HT1080 (cell line): ENCODE measurements at places on chromosomes 13 and 19.
A peak's percentile ranks its signal among the peaks of the same experiment; 100 is the strongest.

DNA sequence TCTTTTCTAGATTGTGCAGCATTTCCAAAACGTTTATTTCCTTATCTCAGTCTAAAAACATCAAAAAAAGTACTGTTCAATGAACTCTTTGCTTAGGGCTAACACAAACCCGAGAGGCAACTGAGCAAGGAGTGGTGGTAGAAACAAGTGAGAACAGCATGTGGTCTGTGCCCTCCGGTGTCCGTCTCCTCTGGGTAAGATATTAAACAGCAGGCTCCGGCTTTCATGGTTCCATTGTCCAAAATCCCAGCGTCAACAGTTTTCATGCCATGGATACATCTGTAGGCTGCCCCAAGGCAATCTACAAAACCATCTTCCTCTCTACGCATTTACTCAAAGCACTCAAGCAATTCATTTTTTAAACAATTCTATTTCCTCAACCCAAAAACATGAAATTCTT, 22.8 kb downstream of the DCLK1 start:
- no peak for DNase-seq

DNA sequence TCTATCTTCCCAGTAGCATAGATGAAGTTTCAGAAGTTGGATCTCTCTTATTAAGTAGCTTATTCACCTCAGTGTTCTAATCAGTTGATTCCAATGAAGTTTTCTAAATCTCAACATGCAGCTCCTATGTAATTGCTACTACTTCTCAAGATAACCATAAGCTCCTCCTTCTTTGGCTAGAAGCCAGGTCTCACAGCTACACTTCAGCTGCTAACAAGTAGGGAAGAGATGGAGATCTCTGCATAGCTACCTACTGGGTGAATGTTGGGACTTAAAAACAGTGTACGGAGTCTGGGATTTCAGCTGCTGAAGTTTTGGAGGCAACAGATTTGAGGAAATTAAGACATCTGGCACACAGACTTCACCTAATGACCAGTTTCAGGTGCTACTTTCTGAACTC, 661.0 kb downstream of the SLITRK1 start:
- DNase-seq: no peak

- DNase-seq: no peak
These were observed 197.9 kb upstream of the ZNF536 start for GRCh38 chr19:30174357-30174645.

- no peak for DNase-seq
These were observed 1.7 kb upstream of the PDE4A start for GRCh38 chr19:10418485-10419199.

- DNase-seq: peak; percentile 87
These were observed 3.5 kb downstream of the STARD13 start for GRCh38 chr13:33281951-33282595.

GRCh38 chr19:42512743-42513304, 15.5 kb downstream of the CEACAM1 start:
- DNase-seq: no peak

- DNase-seq: no peak
These were observed 109.0 kb upstream of the KL start for GRCh38 chr13:32907211-32907610.

DNA sequence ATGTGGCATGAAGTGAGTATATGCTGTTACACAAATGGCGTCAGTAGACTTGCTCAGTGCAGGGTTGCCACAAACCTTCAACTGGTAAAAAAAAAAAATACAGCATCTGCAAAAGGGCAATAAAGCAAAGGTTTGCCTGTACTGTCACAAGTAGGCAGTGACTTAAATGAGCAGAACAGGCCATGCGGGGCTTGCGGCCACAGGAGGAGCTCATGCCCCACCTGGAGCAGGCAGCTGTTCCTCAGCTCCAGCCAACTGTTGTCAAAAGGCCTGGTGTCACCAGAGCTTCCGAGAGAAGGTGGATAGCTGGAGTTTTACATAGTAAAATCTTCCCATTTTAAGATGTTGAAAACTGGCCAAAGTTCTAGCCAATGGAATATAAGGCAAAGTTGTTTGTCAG, 7.7 kb downstream of the ATP7B start:
- no peak for DNase-seq

GRCh38 chr13:112184851-112185371, 118.0 kb downstream of the SOX1 start:
- DNase-seq: no peak

DNA sequence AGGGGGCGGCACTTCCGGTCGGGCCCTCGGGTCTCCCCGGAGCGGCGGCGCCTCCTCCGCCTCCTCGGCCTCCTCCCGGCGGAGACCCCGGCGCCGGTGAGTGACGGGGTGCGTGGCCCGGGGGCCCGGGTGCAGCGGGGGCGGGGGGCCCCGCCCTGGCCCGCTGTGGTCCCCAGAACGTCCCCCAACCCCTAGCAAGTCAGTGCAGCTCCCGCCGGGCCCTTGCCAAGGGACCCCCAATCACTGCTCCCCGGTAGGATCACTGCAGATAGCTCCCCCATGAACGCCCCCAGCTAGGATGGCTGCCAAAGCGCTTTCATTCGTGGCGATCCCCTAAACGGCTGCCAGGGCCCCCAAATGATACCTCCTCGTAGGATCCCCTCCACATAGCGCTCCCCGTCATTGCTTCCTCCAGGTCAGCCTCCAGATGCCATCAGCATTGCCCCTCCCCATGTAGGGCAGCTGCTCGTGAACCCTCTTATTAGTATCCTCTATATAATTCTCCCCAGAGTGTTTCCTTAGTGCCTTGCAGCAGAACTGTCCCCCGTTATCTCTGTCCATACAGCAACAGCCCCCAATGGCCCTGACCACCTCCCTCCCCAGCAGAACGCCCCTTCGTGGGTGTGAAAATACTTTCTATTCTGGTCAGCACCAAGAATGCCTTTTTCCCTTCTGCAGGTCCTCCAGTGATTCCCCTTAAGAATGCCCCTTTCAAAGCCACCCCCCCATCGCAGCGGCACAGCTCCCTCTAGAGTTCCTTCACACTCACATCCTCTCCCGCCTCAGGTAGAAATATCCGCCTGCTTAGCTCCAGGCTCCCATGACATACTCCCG, at the start of gene ZNF865:
ZNF865 (plus strand) TSS at position 11 of the 834 bp plus-strand sequence. CDS start 7,972 bp downstream, outside the sequence.
- peak; percentile 85 for DNase-seq
